ENCODE measurements at places on chromosomes 7 and 10. TPM values are rescaled to one million over a fixed set of nuclear protein-coding genes. Genes with fewer than 3 reads are reported as not detected.

STK32C gene
- total RNA-seq: 5.2 TPM

PDE6C gene
- not detected for total RNA-seq

LIPF gene
- not detected for total RNA-seq

NEUROD6 gene
- not detected for total RNA-seq

ITPRID1 gene
- not detected for total RNA-seq

DNA sequence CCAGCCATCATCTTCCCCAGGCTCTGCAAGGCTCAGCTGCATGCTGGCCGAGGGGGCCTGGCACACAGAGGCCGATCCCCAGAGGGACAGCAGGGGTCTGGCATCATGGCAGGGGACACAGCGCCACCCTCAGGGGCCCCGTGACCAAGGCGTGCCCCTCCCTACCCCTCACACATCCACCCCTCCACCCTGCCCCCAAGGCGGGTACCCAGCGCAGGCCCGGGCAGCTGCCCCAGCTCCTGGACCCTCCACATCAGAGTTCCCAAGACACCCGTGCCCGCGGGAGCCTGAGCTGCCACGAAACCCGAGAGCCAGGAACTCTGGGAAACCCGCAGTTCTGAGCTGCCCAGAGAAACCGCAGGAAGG lies 46.5 kb upstream of the TNRC18 start:
- no peak overlapping the region for H3K27ac ChIP-seq
- DNase-seq: no peak
- no peaks in the 10 kb centered on the region for H3K4me1 ChIP-seq
- peaks cover 2% of the 10 kb centered on the region for H3K36me3 ChIP-seq

DNA sequence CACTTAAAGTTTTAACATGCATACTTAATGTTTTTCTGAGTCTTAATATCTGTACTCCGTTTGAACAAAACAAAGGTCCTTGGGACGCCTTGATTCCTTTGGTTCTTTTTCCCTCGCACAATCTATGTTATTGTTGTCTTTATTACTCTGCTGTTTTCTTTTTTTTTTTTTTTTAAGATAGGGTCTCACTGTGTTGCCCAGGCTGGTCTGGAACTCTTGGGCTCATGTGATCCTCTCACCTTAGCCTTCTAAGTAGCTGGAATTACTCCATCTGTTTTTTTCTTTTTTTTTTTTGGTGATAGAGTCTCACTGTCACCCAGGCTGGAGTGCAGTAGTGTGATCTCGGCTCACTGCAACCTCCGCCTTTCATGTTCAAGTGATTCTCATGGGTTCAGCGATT lies 13.2 kb downstream of the MLLT10 start:
- H3K4me1 ChIP-seq: no peaks in the 10 kb centered on the region
- no peak overlapping the region for H3K4me3 ChIP-seq
- H3K27me3 ChIP-seq: no peaks in the 10 kb centered on the region
- H3K36me3 ChIP-seq: peaks cover 63% of the 10 kb centered on the region

DNA sequence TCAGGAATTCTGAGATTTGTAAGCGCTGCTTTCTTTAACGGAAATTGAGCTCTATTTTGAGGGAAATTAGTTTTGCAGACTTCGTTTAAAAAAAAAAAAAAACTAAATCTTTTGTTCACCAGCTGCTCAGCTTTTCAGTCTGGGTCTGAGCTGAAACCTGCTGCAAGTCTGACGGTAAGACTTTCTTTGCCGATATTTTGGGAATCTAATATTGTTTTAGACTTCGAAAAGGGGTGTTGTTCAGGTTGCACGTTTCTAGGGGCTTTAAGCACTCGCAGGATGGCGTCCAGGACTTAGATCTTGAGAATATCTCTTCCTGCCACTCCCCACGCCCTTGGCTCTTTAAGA lies 1.8 kb upstream of the MEOX2 start:
- no peak for DNase-seq
- H3K27ac ChIP-seq: no peak overlapping the region
- H3K4me1 ChIP-seq: no peaks in the 10 kb centered on the region
- H3K4me3 ChIP-seq: no peak overlapping the region

GRCh38 chr10:43061760-43062159 lies 15.1 kb upstream of the RET start:
- no peaks in the 10 kb centered on the region for H3K4me1 ChIP-seq
- no peak for DNase-seq
- no peaks in the 10 kb centered on the region for H3K36me3 ChIP-seq

- H3K4me1 ChIP-seq: no peaks in the 10 kb centered on the region
- no peaks in the 10 kb centered on the region for H3K27me3 ChIP-seq
- DNase-seq: no peak
- no peaks in the 10 kb centered on the region for H3K36me3 ChIP-seq
Measured at GRCh38 chr10:91115618-91116390, 104.7 kb upstream of the PCGF5 start.

DNA sequence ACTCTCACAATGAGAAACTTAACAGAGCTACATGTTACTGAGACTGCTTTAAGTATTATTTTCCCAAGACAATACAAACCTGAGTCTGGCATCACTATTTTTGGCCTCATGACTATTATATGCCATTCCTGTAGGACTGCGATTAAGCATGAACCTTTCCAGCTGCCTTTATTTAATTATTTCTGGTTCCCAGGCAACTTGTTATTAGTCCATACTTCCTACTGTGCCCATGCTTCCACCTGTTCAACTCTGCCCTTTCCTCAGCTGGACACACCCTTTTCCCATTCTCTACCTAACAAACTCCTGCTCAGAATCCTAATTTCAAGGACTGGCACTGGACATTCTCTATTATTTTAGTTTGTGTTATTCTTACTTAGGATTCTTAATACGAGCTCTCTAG lies 8.1 kb upstream of the CROT start:
- H3K4me3 ChIP-seq: no peak overlapping the region
- peaks cover 9% of the 10 kb centered on the region for H3K4me1 ChIP-seq
- peaks cover 38% of the 10 kb centered on the region for H3K36me3 ChIP-seq
- no peak for DNase-seq
- H3K27ac ChIP-seq: no peak overlapping the region

DNA sequence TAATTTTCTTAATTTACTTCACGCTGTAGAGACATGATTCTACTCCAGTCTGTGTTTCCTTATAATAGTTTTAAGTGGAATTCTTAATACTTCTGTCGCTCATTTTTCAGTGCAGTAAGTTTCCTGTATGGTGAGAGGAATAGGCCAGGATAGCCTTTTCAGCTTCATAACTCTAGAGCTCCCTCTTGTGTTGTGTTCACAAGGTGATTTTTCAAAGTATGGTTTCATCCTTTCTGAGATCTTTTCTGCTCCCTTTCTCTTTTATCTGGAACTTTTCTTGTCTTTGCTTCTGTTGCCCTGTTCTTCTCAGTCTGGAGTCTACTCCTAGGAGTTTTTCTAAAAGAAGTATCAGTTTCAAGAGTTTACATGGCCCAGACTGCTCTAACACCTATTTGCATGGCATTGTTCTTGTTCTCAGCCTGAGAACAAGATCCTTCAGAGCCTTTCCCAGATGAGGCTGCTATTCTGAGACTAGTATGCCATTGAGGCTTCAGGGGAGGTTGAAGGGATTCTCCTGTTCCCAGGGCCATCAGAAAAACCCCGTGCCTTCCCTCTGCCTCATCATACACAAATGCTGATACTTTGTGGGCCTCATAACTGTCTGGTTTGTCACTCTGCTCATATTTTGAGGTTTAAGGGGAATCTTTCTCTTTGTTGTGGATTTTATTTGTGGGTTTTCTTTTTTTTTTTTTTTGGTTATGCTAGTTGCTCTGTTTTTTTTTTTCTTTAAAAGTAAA lies 21.8 kb downstream of the NET1 start:
- no peaks in the 10 kb centered on the region for H3K36me3 ChIP-seq
- H3K27ac ChIP-seq: no peak overlapping the region
- H3K4me1 ChIP-seq: peaks cover 4% of the 10 kb centered on the region
- no peaks in the 10 kb centered on the region for H3K27me3 ChIP-seq

GRCh38 chr7:66296557-66296956 lies 91.4 kb downstream of the TPST1 start:
- DNase-seq: no peak
- H3K27ac ChIP-seq: no peak overlapping the region
- H3K27me3 ChIP-seq: no peaks in the 10 kb centered on the region
- no peaks in the 10 kb centered on the region for H3K4me1 ChIP-seq
- H3K36me3 ChIP-seq: no peaks in the 10 kb centered on the region

GRCh38 chr7:3730276-3730675 lies 429.2 kb downstream of the SDK1 start:
- no peaks in the 10 kb centered on the region for H3K4me1 ChIP-seq
- H3K4me3 ChIP-seq: no peak overlapping the region
- no peak for DNase-seq
- H3K36me3 ChIP-seq: no peaks in the 10 kb centered on the region
- no peak overlapping the region for H3K27ac ChIP-seq

DNA sequence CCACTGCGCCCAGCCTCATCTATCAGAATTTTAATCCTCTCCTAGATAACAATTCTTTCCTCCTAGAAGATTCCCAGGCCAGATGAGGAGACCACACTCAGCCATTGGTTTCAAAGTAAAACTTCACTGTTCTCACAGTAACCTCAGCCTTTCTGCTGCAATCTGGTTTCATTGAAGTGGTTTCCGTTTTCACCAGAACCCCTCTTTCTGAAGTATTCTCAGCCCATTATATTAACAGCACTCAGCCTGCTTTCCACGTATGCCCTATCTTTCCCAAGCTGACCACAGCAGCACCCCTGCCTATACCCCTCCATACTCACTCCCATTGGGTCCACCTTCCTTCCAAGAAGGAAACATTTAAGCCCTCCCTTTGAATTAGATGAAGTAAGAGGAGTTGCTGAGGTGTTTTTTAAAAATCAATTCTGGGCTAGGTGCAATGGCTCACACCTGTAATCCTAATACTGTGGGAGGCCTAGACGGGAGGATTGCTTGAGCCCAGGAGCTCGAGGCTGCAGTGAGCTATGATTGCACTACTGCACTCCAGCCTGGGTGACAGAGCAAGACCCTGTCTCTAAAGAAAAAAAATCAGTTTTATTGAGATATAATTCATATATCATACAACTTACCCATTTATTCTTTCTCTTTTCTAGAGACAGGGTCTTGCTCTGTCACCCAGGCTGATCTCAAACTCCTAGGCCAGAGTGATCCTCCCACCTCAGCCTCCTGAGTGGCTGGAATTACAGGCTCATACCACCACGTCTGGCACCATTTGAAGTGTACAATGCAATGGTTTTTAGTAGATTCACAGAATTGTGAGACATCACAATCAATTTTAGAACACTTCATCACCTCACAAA lies 11.3 kb downstream of the PLAU start:
- H3K27me3 ChIP-seq: peaks cover 3% of the 10 kb centered on the region
- H3K4me1 ChIP-seq: peaks cover 37% of the 10 kb centered on the region
- no peak overlapping the region for H3K4me3 ChIP-seq
- no peak for DNase-seq

DNA sequence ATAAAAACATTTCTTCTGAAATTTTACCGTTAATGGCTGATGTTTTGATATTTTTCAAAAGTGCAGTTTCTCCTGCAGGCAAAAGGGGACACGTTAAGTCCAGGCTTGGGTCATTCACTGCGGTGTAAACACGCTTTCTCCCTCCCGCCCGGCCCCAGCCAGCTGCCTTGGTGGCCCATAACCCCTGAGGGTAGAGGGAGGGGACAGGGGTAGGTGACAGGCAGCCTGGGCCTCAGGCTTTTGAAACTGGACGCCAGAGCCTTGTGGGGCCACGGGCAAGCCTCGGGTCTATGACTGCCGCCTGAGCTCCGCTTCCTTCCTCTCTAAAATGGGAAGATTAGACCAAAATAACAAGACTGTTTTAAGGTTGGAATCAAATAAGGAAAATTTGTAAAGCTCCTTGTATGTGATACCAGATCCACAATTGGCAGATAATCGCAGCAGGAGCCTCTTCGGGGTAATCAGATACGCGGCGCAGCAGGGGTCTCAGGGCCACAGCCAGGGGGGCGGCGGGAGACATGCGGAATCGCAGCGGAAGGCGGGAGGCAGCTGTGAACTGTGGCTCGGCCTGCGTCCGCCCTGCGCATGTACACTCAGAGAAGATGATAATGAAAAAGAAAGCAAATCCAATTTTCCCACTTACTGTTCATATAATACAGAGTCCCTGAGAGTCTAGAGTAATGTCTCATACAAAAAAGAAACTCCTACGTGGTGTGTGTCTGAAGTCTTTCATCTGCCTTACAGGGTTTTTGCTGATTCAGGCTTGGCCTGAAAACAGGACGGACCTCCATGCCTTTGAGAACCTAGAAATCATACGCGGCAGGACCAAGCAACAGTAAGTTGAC lies 138.3 kb downstream of the EGFR start:
- no peaks in the 10 kb centered on the region for H3K4me1 ChIP-seq
- DNase-seq: no peak
- H3K27me3 ChIP-seq: peaks cover 4% of the 10 kb centered on the region
- no peaks in the 10 kb centered on the region for H3K36me3 ChIP-seq
- no peak overlapping the region for H3K27ac ChIP-seq
- no peak overlapping the region for H3K4me3 ChIP-seq

GRCh38 chr10:102231357-102232318 lies 5.5 kb downstream of the ELOVL3 start:
- DNase-seq: peak; percentile 84
- H3K4me3 ChIP-seq: peak overlapping the region; percentile 59
- H3K27ac ChIP-seq: no peak overlapping the region
- H3K36me3 ChIP-seq: no peaks in the 10 kb centered on the region
- peaks cover 28% of the 10 kb centered on the region for H3K4me1 ChIP-seq
- H3K27me3 ChIP-seq: peaks cover 50% of the 10 kb centered on the region

- no peak overlapping the region for H3K27ac ChIP-seq
- H3K27me3 ChIP-seq: no peaks in the 10 kb centered on the region
- H3K36me3 ChIP-seq: no peaks in the 10 kb centered on the region
- no peak for DNase-seq
- no peaks in the 10 kb centered on the region for H3K4me1 ChIP-seq
- H3K4me3 ChIP-seq: no peak overlapping the region
Measured at GRCh38 chr10:108872854-108873253, 1050.5 kb downstream of the XPNPEP1 start.

GRCh38 chr10:32995066-32995622 lies 37.1 kb upstream of the ITGB1 start:
- H3K27ac ChIP-seq: no peak overlapping the region
- no peaks in the 10 kb centered on the region for H3K27me3 ChIP-seq
- no peak for DNase-seq

- H3K27ac ChIP-seq: no peak overlapping the region
- no peak for DNase-seq
- no peaks in the 10 kb centered on the region for H3K36me3 ChIP-seq
- no peak overlapping the region for H3K4me3 ChIP-seq
- peaks cover 33% of the 10 kb centered on the region for H3K27me3 ChIP-seq
- peaks cover 3% of the 10 kb centered on the region for H3K4me1 ChIP-seq
Measured at GRCh38 chr10:75428434-75429158, 2.8 kb upstream of the LRMDA start.

Measured in CD4-positive, alpha-beta T cell (primary cell).